ENCODE measurements at places on chromosomes 1 and 21.
A peak's percentile ranks its signal among the peaks of the same experiment; 100 is the strongest.

DNA sequence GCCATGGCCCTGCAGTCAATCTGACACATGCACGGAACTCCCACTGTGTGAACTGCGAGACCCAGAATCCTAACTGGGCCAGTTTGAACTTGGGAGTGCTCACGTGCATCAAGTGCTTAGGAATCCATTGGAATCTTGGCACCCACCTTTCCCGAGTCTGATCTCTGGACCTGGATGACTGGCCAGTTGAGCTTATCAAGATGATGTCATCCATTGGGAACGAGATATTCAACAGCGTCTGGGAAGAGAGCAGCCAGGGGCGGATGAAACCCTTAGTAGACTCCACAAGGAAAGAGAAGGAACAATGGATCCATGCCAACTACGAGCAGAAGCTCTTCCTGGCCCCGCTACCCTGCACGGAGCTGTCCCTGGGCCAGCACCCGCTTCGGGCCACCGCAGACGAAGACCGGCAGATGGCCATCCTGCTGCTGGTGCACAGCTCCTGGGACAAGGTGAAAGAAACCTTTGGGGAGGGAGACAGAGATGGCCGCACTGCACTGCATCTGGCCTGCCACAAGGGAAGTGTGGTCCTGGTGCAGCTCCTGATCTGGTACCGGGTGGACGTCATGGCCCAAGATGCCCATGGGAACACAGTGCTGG, 3.1 kb upstream of the TDRD5 start:
- peak; percentile 15 for DNase-seq

DNA sequence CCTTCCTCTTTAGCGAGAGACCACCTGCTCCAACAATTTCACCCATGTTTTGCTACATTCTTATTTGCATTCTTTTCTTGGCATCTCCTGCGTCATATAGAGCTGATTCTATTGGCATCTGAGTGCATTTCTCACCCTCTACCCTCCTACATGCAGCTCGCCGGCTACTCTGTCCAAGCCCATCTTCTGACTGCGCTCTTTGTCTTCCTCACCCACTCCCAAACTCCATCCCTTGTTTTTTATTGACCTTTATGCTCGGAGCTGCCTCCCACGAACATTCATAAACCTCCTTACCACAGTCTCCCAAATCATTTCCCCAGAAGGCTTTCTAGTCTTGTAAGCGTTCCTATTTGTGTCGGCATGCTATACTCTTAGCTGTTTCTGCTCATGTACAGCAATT, 33.6 kb upstream of the FMN2 start:
- DNase-seq: no peak

DNA sequence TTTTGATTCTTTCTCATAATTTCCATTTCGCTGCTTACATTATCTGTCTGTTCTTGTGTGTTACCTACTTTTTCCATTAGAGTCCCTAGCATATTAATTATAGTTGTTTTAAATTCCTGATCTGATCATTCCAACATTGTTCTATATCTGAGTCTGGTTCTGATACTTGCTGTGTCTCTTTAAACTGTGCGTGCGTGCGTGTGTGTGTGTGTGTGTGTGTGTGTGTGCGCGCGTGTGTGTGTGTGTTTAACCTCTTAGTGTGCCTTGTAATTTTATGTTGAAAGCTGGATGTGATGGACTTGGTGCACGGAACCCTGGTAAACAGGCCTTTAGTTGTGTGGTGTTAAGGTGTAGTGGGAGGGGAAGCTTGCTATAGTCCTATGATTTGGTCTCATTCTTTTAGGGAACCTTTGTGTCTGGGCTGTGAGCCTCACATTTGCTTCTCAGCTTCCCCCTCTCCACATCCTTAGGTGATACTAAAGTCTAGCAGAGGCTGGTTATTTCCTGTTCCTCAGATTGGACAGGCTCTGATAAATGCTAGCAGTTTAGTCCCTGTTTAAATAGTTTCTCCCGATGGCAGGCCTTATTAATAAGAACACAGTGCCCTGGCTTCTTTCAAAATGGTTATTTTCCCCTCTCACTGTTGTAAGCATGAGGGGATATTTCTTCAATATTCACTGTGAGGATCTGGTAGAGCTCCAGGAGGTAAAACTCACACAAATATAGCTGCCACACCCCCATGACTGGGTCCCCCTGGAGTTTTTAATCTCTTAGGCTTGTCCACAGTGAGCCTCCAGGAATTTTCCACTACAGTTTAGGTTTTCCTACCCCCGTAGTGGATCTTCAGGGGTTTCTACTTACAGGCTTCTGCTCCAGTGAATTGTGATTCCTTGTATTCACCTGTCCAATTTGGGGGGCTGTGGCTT, 118.3 kb downstream of the GALNT2 start:
- no peak for DNase-seq

GRCh38 chr1:243798726-243799125, 51.3 kb downstream of the AKT3 start:
- DNase-seq: no peak

DNA sequence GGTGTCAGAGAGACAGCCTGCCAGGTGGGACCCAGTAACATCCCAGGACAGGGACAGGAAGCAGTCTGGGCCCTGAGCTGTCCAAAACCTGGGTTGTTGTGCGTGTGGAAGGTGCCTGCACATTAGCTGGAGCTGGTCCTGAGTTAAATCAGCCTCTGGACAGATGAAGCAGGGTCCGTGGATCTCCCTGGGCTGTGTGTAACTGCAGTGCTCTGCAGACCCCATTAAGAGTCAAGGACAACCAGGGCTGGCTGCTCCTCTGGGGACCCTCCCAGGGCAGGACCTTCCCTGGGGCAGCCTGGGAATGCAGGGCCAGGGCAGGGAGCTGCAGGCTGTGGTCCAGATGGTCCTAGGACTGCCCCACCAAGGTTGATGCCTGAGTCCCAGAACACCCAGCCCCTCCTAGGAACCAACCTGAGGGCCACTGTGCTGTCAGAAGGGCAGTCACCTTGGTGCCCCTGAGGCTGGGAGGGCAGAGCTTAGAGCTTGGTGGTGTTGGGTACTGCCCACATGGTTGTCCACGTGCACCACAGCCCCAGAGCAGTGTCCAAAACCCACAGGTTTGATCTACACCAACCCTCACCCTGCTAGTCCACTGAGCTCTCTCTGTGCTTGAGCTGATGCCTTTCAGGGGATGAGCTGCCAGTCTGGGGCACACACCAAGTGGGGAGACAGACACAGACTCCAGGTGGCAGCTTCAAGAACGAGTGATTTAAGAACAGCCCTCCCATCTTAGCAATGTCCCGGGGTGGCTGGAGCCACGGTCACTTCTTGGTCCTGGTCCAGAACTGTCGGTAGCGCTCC, 2.9 kb downstream of the MRPL55 start:
- no peak for DNase-seq

DNA sequence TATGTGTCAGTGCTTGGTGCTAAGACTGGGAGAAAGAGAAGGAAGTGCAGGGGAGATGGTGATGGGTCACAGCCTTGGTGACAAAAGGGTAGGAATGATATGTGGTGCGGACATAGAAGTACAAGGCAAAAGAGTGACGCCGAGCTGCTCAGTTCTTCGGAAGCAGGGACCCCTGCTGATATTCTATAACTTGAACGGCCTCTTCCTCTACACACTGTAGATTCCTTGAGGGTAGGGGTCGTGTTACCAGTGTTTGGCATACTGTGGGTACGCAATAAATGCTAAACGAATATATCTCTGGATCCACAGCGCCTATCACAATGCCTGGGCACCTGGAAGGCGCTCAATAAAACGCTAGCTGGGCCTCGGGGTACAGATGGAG, 488 bp downstream of the DBT start:
- no peak for DNase-seq

- no peak for DNase-seq
Observed at GRCh38 chr1:16048573-16049189, 5.1 kb downstream of the CLCNKB start.

DNA sequence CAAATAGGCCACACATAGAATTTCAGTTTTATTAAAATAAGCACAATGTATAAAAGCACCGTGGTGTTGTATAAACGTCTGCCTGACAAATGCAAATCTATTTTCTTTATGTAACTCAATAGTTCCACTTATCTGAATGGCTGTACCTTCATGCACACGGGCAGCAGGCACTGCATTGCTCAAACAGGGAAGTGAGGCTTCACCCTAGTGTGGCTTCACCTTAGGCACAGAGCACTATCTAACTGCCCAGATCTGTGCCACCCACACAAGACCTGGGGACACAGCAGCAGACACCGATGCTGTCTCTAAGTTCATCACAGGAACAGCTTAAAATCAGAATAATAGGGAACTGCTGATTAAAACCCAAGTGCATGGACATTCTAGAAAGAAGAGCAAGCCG, 6.0 kb upstream of the KNCN start:
- no peak for DNase-seq

DNA sequence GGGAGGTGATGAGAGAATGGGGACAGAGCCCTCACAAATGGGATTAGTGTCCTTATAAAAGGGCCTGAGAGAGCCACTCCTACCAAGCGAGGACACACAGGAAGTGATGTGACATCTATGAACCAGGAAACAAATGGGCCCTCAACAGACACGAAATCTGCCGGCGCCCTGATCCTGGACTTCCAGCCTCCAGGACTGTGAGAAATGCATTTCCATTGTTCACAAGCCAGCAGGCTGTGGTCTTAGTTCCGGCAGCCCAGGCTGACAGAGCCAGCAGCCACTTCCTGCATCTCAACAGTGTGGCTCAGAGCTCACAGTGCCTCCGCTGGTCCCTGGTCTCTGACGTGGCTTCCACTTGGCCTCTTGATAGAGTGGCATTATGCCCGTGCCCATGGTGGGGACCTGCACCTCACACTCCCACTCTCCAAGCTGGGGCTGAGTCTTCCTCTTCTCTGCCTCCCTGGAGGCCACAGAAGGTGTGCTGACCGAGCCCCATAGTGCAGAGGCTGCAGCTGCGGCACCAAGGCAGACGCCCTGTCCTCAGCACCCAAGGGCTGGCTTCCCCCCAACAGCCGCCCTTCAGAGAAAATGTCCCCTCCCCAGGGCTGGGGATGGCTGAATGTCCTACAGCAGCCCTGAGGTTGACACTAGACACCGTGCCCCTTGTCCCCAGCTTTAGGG, 44.9 kb downstream of the ACOT7 start:
- no peak for DNase-seq

DNA sequence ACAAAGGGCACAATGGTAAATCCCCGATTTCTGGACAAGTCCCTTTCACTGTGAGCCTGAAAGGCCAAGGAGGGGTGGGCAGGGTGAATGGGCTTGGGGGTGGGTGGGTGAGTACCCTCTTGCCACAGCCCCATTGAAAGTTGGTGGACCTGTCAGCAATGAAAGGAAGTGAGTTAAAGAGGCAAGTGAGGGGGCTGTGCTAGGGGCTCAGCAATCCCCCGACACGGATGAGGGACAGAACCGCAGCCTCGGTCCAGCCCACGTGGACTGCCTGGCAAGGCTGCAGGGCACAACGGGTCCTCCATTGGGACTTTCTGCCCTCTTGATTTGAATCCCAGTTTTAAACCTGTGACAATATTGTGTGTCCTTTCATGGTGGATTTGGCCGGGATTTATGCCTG, 255.3 kb downstream of the FOXD2 start:
- no peak for DNase-seq

GRCh38 chr1:114034567-114035303, 55.5 kb downstream of the OLFML3 start:
- DNase-seq: no peak

GRCh38 chr1:206768472-206769303, 1.9 kb upstream of the IL19 start:
- no peak for DNase-seq

DNA sequence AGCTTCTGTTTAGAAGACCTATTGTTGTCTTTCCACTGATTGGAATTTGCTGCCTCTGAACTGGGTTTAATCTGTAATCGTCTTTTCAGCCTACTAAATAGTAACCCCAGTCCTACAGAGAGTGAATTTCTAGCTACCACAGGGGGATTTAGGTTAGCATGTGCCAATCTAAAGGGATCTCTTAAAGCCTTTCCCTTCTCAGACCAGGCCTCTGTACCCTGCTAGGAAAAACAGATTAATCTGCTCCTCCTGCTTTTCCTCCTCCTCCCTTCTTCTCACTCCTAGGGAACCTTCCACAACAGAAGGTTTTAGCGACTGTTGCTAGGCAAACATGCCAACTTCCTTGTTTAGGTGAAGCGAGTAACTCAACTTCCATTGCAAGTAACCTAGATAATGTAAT, 1.3 kb upstream of the RC3H1 start:
- DNase-seq: no peak

DNA sequence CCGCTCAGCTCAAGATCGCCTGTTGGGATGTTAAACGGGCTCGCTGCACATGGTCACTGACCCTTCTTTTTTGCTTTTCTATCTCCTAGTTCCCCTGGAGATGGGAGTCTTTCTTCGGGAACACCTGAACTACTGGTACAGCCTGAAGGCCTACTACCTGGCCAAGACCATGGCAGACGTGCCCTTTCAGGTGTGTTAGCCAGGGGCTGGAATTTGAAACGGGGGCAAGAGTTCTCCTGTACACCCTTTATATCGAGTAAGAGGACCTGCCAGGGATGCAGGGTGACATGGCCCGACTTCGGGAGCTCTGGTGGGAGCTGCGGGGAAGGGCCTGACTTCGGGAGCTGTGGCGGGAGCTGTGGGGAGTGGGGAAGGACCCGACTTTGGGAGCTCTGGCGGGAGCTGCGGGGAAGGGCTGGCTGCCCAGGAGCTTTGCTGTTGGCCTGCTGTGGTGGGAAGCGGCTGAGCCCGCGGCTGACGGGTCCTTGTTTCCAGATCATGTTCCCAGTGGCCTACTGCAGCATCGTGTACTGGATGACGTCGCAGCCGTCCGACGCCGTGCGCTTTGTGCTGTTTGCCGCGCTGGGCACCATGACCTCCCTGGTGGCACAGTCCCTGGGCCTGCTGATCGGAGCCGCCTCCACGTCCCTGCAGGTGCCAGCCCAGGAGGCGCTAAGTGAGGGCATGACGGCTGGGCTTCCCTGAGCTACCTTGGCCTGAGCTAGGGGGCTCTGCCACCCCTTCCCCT, 24.0 kb downstream of the TFF3 start:
- DNase-seq: no peak

DNA sequence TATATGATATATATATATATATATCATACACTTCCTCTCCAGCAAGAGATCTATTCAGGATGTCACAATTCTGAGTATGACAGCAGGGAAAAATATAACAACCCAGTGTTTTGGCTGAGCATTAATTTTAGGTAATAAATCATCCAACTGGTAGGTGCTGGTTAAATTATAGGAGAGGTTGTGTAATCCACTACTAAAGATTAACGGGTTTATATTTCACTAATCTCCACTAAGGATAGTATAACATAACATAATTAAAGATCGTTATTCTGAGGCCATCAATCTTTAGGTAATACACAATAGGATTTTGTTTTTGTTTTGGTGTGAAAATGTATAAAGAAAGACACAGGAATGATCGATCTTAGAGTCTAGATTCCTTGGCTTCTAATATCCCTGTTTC, 102.2 kb downstream of the COQ8A start:
- no peak for DNase-seq

DNA sequence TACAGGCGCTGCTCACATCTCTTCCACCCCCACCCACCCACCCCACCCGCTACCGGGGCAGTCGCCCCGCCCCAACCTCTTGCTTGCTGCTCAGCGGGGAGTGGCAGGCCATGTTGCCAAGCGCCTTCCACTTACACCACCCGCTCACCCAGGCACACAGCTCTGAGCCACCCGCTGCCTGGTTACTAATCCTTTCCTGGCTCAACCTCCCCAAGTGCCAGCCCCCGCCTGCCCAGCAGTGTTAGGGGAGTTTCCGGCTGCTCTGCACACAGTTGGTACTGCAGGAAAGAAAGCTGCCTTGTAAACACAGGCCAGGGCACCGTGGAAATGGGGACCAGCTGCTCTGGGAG, 56.2 kb downstream of the LACTBL1 start:
- no peak for DNase-seq

- no peak for DNase-seq
Observed at GRCh38 chr1:64948905-64949833, 17.2 kb downstream of the JAK1 start.

GRCh38 chr1:26771643-26772321, 16.0 kb upstream of the PIGV start:
- DNase-seq: peak; percentile 32
